ENCODE measurements at places on chromosomes 4 and X.
A peak's percentile ranks its signal among the peaks of the same experiment; 100 is the strongest.

- no peaks in the 10 kb centered on the region for H3K36me3 ChIP-seq
- H3K4me3 ChIP-seq = no peak overlapping the region
- DNase-seq = no peak
- no peak overlapping the region for H3K27ac ChIP-seq
Observed at GRCh38 chrX:69565247-69565815, 50.6 kb upstream of the EDA start.

DNA sequence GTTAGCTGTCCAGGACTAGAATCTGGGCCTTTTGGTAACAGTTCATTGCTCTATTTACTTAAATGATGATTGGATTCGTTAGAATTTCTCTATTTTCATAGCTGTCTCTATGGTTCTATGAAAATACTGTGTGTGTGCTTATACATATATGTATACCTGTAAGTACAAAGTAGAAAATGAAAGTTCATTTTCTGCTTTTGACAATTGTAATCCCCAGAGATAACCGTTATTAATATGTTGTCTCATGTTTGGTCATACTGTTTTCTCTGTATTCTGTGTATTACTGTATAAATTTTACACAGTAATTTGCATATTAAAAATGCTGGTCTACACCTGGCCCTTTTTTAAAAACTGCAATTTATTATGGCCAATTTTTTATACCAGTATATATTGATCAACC lies 55.4 kb downstream of the CLCN3 start:
- no peak overlapping the region for H3K4me3 ChIP-seq
- no peak overlapping the region for H3K27ac ChIP-seq
- DNase-seq = no peak
- no peaks in the 10 kb centered on the region for H3K36me3 ChIP-seq
- no peaks in the 10 kb centered on the region for H3K4me1 ChIP-seq

DNA sequence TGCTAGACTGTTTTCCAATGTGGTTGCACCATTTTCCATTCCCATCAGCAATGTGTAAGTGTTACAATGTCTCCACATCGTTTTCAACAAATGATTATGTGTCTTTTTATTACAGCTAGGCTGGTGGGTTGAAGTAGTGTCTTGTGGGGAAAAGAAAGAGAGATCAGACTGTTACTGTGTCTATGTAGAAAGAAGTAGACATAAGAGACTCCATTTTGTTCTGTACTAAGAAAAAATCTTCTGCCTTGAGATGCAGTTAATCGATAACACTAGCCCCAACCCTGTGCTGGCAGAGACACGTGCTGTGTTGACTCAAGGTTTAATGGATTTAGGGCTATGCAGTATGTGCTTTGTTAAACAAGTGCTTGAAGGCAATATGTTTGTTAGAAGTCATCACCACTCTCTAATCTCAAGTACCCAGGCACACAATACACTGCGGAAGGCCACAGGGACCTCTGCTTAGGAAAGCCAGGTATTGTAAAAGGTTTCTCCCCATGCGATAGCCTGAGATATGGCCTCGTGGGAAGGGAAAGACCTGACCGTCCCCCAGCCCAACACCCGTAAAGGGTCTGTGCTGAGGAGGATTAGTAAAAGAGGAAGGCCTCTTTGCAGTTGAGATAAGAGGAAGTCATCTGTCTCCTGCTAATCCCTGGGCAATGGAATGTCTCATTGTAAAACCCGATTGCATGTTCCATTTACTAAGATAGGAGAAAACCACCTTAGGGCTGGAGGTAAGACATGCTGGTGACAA lies 23.0 kb upstream of the UGT2B15 start:
- DNase-seq = no peak
- H3K36me3 ChIP-seq = no peaks in the 10 kb centered on the region
- no peak overlapping the region for H3K4me3 ChIP-seq
- no peak overlapping the region for H3K27ac ChIP-seq

- H3K36me3 ChIP-seq = no peaks in the 10 kb centered on the region
- H3K4me1 ChIP-seq = peaks cover 39% of the 10 kb centered on the region
- H3K27ac ChIP-seq = peak overlapping the region; percentile 99
- H3K27me3 ChIP-seq = no peaks in the 10 kb centered on the region
- no peak for DNase-seq
- peak overlapping the region; percentile 98 for H3K4me3 ChIP-seq
Observed at GRCh38 chrX:153970357-153971123, 1.1 kb downstream of the HCFC1 start.

All from Panc1 (cell line).